ENCODE measurements at places on chromosomes 13 and 19. TPM values are rescaled to one million over a fixed set of nuclear protein-coding genes. Genes with fewer than 3 reads are reported as not detected.

DNA sequence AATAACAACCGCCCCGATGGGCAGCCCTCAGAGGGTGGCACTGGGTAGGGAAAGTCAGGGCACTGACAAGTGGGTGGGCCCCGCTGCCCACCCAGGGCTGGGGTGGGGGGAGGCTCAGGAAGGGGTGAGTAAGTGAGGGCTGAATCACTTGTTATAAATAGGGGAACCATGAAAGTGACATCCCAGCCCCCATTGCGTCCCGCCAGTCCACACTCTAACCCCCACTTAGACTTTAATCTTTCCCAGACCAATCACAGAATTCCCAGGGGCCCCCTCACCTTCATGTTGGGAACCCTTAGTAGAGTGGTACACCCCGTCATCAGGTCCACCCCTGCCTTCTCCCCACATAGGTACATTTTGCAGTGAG is 37.0 kb upstream of the NANOS3 start:
- no peak for DNase-seq

GRCh38 chr13:44063881-44064280 is 184.2 kb downstream of the LACC1 start:
- no peak for DNase-seq

- no peak for DNase-seq
Measured at GRCh38 chr19:39248806-39249205, at the start of gene IFNL4. TSS of gene IFNL4 (minus strand) at chr19:39248856.

GRCh38 chr19:31102674-31103073 is 246.6 kb downstream of the TSHZ3 start:
- DNase-seq, result no peak

Gene C13orf42
- total RNA-seq, result not detected

Gene GDF15
- total RNA-seq, result 0.33 TPM

DNA sequence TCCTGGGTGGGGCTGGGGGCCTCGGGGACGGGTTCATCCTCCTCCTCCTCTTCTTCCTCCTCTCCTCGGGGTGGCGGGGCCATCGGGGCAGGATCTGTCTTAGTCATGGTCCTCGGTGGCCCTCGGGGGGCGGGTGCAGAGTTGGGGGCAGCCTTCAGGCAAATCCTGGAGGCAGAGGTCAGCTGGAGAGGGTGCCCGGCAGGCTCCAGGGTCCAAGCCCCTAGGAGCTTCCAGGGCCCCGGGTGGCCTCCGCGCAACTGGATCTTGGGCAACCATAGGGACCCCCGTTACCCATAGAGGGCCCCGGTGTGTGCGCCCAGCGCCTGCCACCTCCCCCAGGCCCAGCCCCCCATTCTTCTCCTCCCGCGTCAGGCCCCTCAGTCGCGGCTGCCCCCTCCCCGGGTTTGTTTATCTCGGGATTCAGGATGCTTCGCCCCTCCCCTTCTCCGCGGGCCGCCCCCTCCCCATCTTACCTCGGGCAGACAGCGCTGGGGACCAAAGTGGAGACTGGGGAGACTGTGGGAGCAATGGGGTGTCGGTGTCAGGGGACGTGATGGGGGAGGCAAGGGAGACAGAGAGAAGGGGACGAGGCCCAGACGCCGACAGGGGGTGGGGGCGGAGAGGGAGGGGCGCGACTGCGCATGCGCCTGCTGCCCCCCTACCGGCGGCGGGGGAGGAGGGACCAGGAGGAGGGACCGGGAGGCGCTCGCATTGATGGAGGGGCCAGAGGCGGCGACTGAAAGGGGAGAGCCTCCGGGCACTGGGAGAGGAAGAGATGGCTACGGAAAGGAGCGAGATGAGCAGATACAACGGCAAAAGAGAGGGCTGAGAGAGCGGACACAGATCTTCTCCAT is at the start of gene CLIP3:
TSS of gene CLIP3 (minus strand) at position 623 of the 854 bp plus-strand sequence. CDS start at position 107, 516 bp downstream.
- peak; percentile 69 for DNase-seq
